ENCODE measurements at places on chromosomes 11 and 22.

DNA sequence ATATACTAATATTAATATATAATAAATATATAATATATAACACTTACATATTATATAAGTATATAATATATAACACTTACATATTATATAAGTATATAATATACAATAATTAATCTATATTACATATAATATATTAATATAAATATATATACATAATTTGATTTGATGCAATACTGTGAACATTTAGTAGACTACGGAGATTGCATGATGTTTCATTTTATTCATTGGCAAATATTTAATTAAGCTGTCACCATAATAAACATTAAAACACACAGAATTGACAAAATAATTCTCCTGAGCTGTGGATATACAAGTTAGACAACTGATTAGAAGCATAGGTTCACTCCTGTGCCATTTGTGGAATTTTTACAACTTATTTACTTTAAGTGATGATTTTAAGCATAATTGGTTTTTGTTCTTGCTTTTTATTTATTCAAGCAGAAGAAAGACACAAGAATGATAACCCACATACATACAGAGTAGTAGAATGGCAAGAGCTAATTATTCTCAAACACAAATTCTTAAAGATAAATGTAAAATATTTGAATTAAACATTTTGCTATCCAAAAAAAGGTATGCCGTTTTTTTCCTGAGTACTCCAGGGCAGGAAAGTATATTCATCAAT lies 65.8 kb upstream of the TOP3B start:
- DNase-seq: no peak

- DNase-seq: no peak
Measured at GRCh38 chr11:9615031-9615451, 41.6 kb downstream of the WEE1 start.

- no peak for DNase-seq
Measured at GRCh38 chr22:50151571-50152537, 18.7 kb upstream of the PANX2 start.

DNA sequence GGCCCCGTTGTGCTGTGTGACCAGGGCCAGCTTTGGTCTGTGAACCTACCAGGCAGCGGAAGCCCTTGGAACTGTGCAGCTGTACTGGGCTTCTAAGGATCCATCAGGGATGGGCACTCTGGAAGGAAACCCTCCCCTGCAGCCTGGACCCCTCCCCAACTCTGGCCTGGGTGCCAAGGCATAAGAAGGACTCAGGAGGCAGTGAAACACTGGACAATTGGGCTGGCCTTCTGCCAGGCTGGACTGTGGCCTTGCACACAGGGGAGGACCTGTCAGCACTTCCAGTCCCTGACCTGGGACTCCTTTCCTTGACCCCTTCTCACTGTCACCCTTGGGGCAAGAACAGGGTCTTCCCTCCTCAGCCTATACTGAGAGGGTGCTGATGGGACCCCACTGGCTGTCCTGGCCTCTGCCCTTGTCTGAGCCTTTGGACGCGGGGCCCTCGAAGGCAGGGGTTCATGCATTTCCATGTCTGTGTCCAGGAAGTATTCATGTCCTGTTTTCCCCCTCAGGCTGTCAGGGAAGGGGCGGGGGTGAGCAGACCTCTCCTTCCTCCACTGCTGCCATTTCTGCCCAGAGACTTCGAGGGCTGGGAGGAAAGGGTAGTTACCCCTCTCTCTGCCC lies 39.6 kb downstream of the PDE2A start:
- no peak for DNase-seq

DNA sequence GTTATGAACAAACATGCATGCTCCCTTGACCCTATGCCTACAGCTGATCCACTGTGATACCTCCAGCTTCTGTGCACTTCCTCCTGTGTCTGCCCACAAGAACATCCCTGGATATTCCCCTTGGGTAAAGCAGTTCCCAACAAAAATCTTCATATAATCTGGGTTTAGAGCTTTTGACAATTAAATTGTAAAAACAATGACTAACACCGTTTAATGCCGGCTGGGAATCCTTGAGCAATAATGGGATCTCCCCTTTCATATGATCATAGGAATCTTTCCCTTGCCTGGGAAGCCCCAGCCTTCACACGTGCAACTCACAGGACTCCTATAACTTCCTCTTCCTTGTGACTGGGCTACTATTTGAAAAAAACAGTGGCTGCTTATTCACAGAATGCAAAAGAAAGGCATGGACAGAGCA lies 6.3 kb upstream of the ZC3H12C start:
- DNase-seq: no peak
